ENCODE measurements at places on chromosomes 3 and 15.

- DNase-seq: no peak
These were observed 61.7 kb downstream of the FNDC3B start for GRCh38 chr3:172101107-172101506.

GRCh38 chr3:165837058-165837525, at the start of gene BCHE:
TSS of gene BCHE (minus strand) at chr3:165837423. CDS start at chr3:165831033, 6,390 bp downstream.
- no peak for DNase-seq

- DNase-seq: peak; percentile 100
These were observed 68.7 kb upstream of the BLM start for GRCh38 chr15:90648137-90649070.

GRCh38 chr15:81037952-81038743, 37.4 kb downstream of the TLNRD1 start:
- DNase-seq: no peak

DNA sequence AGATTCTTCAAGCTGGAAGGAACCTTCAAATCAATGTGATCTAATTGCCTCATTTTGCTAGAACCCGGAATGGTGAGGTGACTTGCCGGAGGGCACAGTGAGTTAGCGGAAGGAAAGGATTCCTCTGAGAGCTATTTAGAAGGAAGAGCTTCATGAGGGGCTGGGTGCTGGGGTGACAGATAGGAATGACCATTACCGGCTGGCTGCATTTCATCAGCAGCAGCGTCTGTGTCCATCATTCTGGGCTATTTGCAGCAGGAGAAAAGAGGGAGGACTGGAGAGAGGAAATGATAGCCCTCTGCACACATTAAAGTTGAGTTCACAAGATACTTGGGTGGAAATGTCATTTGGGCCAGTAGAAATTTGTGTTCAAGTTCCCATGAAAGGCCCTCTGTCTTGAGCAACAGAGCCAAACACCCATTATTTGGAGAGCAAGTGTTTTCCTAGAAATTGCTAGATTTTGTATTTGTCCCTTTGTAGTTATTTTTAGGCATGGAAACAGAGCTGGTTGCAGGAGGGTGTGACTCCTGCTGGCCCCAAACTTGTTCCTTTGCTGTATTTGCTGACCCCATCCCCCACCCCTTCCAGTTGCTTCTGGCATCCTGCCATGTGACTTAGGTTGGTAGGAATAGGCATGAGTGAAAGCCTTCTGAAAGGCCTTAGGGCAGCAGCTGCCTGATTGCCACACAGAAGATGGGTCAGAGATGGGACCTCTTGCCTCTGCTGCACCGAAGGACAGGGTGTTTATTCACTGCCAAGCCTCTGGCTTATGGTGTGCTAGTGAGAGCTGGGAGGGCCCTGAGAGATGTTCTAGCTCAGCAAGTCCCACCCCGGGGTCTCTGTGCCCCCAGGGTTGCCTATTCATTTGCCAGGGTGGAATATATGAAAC, 87.5 kb upstream of the PLXNA1 start:
- no peak for DNase-seq

DNA sequence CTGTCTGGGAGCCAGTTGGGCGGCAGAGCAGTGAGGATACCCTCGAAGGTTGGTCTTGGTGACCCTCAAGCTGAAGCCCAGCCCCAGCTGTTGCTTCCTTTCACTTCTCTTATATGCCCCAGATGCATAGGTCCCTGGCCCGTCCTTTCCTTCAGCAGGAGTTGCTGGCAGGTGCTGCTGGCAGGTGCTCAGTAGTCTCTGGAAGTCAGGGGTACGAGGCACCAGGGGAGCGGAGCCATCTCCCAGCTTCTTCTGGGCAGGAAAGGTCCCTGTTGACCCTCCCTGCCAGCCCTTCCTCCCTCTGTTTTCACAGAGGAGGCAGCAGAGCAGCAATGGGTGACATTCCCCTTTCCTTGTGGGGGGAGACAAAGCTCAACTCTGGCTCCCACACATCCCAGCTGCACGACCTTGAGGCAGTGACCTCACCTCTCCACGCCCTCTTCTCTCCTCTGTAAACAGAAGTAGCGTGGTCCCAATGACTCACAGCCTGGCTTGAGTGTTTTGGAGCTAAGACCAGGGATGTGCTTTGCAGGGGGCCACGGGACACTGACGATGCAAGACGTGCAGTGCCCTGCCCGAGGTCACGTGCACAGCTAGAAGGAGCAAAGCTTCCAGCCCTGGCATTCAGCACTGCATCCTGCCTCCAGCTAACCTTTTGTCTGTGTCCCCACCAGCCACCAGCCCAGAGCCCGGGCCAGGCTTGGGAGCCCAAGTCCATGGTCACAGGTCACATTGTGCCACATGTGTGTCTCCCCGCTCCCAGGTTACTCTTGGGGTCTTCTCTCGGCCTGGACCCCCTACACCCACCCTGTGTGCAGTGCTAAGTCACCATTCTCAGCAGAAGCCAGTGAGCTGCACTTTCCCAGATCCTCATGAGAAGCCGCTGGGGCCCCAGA, 49.7 kb downstream of the SLC6A6 start:
- DNase-seq: peak; percentile 58

- DNase-seq: no peak
These were observed 233.0 kb downstream of the EPHA3 start for GRCh38 chr3:89340408-89340807.

DNA sequence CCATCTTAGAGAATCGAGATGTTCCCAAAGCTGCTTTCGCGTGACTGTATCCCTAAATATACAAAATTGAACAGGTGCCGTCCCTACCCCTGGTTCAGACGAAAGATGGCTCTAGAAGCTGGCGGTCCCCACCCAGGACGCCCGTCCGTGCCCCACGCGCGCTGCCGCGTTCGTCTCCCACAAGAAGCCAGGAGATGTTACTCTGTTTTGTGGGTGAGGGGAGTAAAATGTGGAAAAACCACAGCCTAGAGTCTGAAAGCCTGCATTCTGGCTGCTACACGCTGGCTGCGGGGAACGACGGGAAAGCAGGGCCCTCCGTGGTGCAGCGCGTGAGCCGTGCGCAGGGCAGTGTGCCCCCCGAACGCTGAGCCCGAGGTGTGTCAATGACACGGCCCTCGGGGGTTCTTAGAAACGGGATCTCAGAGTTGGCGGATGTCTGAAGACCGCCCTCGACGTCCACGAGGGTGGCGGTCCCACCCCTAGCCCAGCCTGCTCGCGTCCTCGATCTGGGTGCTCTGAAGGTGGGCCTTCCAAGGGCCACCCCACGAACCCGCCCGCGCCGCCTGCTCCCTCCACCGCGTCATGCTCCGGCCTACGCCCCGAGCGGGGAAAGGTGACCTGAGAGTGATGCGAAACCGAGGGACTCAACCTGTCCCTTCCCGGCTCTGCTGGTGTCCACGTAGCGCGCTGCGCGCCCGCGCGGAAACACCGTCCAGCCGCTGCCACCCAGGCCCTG, 95.6 kb downstream of the OCA2 start:
- DNase-seq: no peak

GRCh38 chr15:70741677-70742293, 21.6 kb downstream of the UACA start:
- peak; percentile 85 for DNase-seq

DNA sequence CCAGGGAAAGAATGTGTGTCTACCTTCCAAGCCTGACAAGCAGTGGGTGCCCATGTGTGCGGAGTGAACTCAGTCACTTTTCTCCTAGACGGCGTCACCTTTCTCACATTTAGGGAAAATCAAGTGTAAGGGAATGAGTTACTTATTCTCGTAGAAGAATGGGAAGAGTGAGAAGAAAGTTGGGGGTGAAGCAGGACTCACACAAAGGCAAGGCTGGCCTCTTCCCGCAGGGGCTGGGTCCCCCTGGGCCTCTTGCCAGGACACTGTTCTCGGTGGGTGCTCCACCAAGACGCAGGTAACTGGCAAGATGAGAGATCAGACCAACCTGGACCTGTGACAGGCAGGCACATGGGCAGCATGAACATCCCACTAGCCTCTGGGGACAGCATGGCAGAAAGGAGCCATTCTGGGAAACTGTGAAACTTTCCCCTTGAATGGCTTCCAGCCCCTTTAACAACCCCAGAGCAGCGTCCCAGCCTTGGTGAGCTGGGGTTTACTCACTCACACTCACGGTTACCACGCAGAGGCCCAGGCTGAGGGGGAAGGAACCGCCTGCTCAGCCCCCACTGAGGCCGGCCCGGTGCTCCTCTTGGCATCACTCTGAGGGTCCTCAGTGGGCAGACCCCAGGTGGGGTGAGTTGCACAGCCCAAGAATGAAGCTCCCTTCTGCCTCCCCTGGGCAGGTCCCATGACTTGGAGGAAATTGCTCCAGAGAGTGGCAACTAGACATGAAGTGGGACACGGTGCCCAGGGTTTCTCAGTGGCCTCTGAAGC, 15.0 kb upstream of the SRP14 start:
- DNase-seq: peak; percentile 61

GRCh38 chr15:62228604-62229003, 63.5 kb upstream of the C2CD4B start:
- DNase-seq: no peak

DNA sequence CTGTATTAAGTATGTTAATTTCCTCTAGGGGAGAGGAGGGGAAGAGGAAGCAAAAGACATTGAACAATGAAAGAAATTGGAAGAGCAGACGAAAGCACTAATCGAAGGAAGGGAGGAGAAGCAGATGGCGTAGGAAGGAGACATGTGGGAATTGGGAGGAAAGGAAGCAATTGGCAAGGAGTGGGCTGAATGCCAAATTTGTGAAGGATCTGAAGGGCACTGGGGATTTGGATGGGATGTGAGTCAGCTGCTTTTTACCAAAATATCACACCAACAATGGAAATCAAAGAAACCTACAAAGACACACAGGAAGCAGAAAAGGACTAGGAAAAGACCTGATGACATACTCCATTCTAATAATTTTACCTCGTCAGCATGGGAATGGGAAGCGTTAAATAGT, 1029.8 kb downstream of the ROBO1 start:
- DNase-seq: no peak

DNA sequence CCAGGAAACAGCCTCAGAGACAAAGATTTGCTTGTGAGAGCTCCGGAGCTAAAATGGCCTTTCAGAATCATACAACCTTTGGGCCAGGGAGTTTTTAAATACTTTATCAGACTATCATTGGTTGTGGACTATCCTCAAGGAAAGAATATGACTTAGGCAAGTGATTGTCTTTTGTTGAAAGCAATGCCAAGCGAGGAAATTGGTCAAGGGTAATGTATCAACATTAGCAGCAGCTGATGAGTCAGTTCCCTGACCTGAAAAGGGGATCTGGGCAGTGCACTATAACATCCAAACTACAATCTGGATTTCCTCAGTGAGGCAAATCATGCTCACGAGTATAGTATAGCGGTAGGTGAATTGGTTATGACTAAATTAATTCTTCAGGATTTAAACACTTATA, 303.6 kb downstream of the LSAMP start:
- no peak for DNase-seq

- no peak for DNase-seq
These were observed 467.1 kb upstream of the THBS1 start for GRCh38 chr15:39113741-39114140.

DNA sequence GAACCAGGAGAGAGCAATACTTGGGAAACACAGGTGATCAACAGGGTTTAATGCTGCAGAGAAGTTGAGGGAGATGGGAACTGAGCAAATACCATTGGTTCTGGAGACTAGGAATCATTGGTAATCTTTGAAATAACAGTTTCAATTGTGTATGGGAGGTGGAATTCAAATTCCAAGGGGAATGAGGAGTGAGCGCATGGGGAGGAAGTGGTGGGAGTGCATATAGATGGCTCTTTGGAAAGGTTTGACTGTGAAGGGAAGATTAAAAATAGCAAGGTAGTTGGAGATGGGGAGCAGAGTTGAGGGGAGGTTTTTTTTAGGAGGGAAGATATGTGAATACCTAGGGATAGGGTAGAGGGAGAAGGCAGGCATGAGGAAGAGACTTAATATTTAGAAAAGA, 51.1 kb upstream of the ROPN1 start:
- DNase-seq: no peak

Measured in suppressor macrophage treated with lipopolysaccharide for 1 hour (primary cell).